Calu3 (cell line): ENCODE measurements at places on chromosomes 16 and 17.

DNA sequence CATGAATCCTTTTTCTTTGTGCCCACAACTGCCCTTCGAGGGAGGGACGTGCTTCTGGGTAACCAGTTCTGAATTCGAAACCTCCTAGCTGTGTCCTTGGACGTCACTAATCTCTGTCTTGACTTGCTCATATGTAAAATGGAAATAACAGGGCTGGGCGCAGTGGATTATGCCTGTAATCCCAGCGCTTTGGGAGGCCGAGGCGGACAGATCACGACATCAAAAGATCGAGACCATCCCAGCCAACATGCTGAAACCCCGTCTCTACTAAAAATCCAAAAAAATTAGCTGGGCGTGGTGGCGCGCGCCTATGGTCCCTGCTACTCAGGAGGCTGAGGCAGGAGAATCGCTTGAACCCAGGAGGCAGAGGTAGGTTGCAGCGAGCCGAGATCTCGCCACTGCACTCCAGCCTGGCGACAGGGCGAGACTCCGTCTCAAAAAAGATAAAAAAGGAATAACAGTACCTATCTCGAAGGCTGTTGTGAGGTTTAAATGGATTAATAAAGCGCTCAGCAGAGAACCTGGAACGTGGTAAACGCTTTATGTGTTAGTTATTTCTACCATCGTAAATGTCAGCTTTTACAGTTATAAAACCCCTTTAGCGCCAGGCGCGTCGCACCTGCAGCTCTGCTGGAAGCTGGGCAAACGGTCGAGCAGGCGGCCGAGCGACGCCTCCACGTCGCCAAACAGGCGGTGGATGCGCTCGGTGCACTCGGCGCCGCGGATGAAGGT lies 641 bp downstream of the COG8 start:
- no peak for DNase-seq

- DNase-seq: no peak
Observed at GRCh38 chr17:1234455-1234854, 35.8 kb upstream of the BHLHA9 start.

- no peak for DNase-seq
Observed at GRCh38 chr17:63841350-63842172, 924 bp downstream of the SMARCD2 start.

- DNase-seq: no peak
Observed at GRCh38 chr17:34714475-34715410, 135.4 kb downstream of the TMEM132E start.
